ENCODE measurements at places on chromosomes 4 and X. TPM values are rescaled to one million over a fixed set of nuclear protein-coding genes. Genes with fewer than 3 reads are reported as not detected.

The RNF175 gene
- not detected for total RNA-seq

The KCNE5 gene
- 0.23 TPM for total RNA-seq

The TBL1X gene
- 28.9 TPM for total RNA-seq

The GNRHR gene
- not detected for total RNA-seq

The BRCC3 gene
- total RNA-seq, result 25.2 TPM

The ZNF518B gene
- 28.0 TPM for total RNA-seq

The PRDM8 gene
- total RNA-seq, result 5.4 TPM

The POU4F2 gene
- not detected for total RNA-seq

The YY2 gene
- total RNA-seq, result 1.8 TPM
